ENCODE measurements at places on chromosomes 3 and 15. TPM values are rescaled to one million over a fixed set of nuclear protein-coding genes. Genes with fewer than 3 reads are reported as not detected.

The ANXA2 gene
- 904 TPM for total RNA-seq

DNA sequence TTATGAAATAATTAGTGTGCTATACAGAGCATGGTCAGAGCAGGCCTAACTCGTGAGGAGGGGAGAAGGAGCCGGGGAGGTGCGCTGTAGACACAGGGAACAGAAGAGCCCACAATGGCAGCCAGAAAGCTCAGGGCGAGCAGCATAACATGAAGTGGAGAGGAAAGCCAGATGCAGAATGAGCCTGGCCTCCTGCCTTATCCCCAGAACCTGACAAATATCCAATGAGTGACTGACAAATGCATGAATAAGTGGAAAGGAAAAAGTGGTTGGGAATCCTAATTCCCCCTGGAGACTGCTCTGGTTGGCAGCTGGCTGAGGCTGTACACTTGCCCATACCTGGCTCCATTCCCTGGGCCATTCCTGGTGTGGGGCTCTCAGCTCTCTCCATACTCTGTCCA is 9.2 kb upstream of the MST1R start:
- DNase-seq: no peak

DNA sequence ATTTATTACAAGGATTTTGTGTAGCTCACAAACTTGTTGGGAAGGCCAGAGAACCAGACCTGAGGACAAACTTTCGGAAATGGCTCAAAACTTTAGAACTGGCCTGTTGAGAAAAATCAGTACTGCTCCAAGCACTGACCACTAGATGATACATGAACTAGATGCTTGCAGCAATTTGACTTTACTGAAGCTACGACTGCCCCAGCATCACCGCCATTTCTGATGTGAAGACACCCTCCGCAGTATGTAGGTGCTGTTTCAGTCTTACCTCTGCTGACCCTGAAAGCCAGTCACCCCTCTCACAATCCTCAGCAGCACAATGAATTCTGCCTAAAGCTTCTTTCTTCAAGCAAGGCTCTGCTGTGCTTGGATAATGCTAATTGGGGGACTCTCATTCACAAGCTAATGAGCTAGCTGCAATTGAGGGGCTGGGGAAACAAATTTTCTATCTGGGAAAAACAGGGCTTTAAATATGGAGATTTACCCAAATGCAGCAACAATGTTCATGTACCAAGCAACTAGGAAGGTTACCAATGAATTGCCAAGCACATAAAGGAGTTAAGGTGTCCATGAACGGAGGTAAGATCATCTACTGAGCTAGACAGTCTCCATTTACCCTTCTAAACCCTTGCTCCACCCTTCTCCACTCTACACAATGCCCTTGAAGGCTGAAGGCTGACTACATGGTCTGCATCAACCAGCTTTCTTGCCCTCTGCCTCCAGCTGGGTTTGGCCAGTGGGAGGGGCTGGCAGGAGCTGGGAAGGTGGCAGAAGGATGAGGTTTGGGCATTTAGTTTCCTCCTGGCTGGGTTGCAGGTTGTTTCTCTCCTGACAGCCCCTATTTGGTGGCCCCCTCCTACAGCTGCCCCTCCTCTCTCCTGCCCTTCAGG is 53.2 kb upstream of the FSTL1 start:
- DNase-seq: no peak

GRCh38 chr15:56058986-56059385 is 65.6 kb upstream of the NEDD4 start:
- no peak for DNase-seq

- no peak for DNase-seq
These were observed 9.2 kb upstream of the CBLB start for GRCh38 chr3:105878061-105878460.

DNA sequence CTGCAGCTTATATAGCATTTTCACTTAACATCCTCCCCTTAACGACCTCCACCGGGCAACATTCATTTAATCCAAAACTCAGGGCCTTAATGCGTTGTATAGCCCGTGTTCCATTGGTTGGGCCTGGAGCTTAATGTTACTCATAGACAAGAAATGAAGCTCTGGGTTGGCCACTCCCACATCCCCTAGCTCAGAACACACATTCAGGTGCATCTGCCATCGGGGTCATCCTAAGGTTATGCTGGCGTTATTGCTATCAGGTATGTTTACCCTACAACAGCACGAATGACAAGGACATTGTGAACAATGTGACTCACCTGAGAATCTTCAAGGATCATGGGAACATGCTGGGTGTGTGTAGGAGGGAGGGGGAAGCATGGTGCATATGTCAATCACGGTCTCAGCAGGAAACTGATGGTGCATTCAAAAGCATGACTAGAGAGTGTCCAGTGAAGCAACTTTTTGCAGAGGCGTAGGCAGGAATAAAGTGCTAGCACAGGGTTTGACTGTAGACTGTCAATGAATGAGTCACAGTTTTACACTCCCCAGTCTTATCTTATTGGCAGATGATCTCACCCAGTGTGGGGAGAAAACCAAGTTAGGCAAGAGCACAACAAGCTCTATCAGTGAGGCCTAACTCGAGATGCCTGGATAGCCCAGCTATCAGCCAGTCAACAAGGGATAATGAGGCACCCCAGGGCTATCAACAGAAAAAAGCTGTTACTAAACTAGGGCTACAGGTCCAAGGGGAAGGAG is 402.1 kb upstream of the MCTP2 start:
- DNase-seq: no peak

DNA sequence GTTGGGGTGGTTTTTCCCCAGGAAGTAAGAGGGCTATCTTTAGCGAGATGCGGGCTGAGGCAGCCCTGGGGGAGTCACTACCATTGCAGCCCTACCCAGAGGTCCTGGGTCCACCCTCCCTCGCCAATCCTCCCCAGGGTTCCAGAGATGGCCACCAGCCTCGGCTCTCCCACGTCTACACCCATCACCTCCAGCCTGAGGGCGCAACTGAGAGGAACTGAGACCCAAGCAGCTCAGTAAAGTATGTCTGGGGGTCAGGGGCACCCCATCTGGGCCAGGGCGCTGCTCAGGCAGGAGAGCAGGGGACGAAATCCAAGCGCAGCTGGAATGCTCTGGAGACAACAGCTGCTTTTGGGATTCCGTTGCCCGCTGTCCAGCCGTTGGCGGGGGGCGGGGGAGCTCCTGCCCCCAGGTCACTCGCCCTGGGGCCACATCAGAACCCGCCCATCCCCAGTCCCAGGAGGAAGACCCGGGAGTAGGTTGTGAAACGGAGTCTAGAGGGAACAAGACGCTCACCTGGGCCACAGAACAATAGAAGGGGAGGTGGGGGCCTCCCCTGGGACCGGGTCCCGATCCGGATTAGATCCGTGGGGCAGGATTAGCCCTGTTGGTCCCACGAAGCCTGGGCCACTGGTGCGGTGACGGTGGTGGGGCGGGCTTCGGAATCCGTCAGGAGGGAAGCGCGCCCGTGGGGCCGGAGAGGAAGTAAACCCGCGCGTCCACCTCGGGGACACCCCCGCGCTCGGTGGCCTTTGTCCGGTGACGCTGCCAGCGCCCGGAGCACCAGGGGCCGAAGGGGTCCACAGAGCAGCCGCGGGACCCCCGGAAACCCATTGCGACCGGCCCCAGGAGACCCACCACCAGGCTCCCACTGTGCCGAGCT is 1.4 kb upstream of the NDUFAF3 start:
- peak; percentile 81 for DNase-seq

All from sciatic nerve (tissue), 2 donors.